ENCODE measurements at places on chromosomes 5 and 9.

GRCh38 chr5:82635561-82636288 lies 357.6 kb upstream of the RPS23 start:
- no peak for DNase-seq

DNA sequence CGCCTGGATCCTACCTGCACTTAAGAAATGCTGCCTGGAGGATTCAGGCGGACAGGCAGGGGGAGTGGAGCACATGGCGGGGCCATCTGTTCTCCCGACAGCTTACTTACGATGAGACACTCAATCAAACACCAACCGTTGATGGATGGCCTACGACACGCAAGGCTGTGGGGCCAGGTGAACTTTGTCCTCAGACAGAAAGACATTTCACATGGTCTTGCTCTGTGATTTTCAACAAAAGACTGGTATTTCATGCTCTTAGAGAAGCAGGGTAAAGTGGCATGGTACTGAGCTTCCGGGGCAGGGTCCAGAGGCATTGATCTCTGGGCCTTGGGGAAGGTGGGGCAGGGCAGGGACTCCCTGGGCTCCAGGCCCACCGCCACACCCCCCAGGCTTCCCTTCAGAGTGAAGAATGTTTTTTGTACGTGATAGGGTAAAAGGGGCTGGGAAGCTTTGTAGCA lies 9.1 kb upstream of the OLFM1 start:
- no peak for DNase-seq

- peak; percentile 19 for DNase-seq
Observed at GRCh38 chr5:168706655-168707069, 127.5 kb upstream of the PANK3 start.

DNA sequence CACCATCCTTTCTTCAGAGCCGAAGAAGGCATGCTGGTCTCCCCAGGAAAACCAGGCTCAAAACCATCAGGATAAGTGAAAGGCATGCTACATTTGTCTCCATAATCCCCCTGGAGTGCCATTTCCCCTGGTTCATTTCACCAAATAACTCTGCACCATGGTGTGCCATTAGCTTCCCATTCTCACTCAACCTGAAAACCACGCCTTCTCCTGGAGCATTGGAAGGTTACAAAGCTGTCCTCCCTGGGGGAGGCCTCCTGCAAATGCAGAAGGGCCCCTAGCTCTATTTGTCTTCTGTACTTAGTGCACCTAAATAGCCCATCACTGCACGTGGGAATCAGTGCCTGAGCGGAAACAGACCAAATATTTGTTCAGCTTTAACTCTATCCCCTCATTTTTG lies 90.2 kb upstream of the ICE1 start:
- no peak for DNase-seq

GRCh38 chr5:50343715-50344114 lies 97.4 kb downstream of the EMB start:
- DNase-seq, result no peak

GRCh38 chr9:87765521-87765920 lies 39.6 kb downstream of the CTSL start:
- DNase-seq, result no peak

DNA sequence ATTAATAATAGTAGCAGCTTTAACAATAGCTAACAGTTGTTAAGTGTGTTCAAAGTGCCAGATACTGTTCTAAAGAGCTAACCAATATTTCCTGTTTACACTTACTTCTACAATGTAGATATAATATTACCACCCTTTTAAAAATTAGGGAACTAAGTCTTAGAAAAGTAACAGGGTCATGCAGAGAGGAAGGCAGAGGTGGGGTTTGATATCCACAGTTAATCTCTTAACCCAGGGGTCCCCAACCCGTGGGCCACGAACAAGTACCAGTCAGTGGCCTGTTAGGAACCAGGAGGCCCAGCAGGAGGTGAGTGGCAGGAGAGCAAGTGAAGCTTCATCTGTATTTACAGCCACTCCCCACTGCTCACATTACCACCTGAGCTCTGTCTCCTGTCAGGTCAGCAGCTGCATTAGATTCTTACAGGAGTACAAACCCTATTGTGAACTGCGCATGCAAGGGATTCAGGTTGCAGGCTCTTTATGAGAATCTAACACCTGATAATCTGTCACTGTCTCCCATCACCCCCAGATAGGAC lies 89.1 kb downstream of the ACTL7B start:
- no peak for DNase-seq

GRCh38 chr9:75183306-75183705 lies 95.0 kb downstream of the OSTF1 start:
- no peak for DNase-seq

Data from hippocampal formation (tissue), 2 donors.